ENCODE measurements at places on chromosomes 16 and 17. TPM values are rescaled to one million over a fixed set of nuclear protein-coding genes. Genes with fewer than 3 reads are reported as not detected.

Gene GNGT2
- not detected for total RNA-seq

- peak; percentile 30 for DNase-seq
Observed at GRCh38 chr16:49592546-49593423, 219.2 kb downstream of the C16orf78 start.

GRCh38 chr16:13606804-13607203, 313.1 kb upstream of the ERCC4 start:
- DNase-seq: no peak

Gene ACSM2A
- not detected for total RNA-seq

GRCh38 chr16:81517629-81518438, 73.2 kb downstream of the CMIP start:
- peak; percentile 62 for DNase-seq
